ENCODE measurements at places on chromosomes 3 and 15. TPM values are rescaled to one million over a fixed set of nuclear protein-coding genes. Genes with fewer than 3 reads are reported as not detected.

DNA sequence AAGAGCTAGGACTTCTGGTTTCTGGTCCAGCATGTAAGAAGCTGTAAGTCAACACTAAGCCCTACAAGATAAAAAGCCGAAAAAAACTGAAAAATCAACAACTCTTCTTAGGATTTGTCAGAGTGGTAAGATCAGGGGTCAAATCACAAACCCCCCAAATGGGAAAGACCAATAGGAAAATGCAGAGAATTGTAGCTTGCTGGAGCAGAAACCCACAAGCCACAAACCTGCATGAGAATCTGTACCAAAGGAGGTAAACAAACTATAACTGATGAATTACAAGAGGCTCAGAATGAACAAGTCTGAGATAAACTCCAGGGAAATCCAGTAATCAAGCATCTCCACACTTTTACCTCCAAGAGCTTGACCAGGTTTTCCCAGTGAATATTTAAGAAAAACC, 36.0 kb downstream of the RFX7 start:
- peak; percentile 20 for DNase-seq

The CHRNA3 gene
- not detected for total RNA-seq

- no peak for DNase-seq
These were observed 14.6 kb upstream of the PPP2R3A start for GRCh38 chr3:135950941-135951340.

DNA sequence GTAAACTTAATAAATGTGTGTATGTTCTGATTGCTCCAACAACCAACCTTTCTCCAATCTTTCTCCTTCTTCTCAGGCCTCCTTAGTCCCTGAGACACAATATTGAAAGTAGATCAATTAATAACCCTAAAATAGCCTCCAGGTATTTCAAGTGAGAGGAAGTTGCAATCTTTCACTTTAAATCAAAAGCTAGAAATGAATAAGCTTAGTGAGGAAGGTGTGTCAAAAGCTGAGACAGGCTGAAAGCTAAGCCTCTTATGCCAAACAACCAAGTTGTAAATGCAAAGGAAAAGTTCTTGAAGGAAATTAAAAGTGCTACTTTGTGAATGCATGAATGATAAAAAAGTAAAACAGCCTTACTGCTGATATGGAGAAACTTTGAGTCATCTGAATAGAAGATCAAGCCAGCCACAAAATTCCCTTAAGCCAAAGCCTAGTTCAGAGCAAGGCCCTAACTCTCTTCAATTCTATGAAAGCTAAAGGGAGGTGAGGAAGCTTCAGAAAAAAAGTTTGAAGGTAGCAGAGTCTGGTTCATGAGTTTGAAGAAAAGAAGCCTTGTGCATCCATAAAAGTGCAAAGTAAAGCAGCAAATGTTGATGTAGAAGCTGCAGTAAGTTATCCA, 38.6 kb downstream of the CCDC80 start:
- DNase-seq: no peak

DNA sequence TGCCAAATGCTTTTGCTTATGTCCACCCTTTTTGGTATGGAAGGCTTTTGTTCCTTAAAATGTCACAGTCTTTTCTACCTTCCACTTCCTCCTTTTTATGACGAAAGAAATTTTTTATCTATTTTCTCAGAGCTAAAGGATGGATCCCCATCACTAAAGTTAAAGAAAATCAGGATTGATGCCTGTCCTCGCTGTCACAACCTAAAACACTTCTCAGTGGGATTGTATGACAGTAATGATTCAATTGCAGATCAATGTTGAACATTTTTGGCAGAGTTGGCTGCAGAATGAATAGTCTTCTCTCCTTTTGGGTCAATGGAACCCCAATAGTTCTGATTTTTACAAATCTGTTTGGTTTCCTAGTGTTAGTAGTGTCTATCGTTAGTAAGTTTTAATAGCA, 549.8 kb upstream of the ROBO2 start:
- no peak for DNase-seq

The GOLGB1 gene
- 60.6 TPM for total RNA-seq

GRCh38 chr3:187640569-187641059, 29.6 kb downstream of the SST start:
- no peak for DNase-seq

The RTP3 gene
- total RNA-seq: 0.43 TPM

The SLC28A1 gene
- not detected for total RNA-seq

DNA sequence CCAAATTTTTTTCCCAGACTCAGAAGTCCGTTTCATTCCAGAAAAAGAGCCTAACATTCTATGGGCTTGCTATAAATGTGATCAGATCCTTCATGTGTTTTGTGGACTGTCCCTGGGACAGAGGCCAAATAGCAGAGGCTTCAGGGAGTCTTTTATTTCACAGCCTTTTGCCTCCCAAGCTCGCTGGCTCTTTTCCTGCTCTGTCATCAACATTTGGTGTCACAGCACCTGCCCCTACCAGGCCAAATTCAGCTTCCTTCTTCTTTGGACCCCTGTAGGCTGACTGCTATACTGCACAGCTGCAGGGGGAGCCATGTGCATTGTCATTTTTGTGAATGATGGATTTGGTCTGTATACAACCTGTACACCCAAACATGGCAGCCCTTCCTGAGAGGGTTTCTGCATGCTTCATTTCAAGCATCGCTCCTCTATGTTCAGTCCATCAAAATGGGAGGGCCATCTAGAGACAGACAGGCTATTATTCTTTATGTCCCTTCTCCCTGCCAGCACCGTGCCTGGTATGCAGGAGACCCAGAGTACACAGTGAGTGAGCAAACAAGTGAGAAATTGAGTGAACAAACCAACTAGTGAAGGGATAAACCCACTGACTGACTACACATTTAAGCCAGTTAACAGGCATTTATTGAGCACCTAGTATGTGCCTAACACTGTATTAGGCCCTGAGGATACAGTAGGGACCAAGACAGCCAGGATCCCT, 17.9 kb upstream of the RPP14 start:
- no peak for DNase-seq

The TTLL13 gene
- total RNA-seq: under 0.01 TPM

The EAF2 gene
- 0.32 TPM for total RNA-seq

The NIT2 gene
- 25.0 TPM for total RNA-seq

DNA sequence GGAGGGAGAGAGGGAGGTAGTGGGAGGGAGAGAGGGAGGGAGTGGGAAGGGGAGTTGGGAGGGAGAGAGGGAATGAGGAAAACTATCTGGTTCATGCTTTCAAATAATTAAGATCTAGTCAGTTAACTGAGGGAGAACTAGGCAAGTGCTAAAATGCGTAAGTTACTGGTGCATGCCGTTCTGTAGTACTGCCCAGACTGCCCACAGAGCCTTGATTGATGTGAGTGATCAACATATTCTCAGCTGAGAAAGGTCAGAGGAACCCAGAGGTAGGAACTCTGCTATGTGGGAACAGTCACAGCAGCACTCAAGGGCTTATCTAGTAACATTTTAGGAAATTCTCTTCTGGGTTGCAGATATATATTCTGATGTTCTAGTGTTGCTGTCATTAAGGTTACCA, 149.8 kb upstream of the ROBO1 start:
- DNase-seq: no peak

GRCh38 chr3:132803889-132804288, 81.7 kb upstream of the NPHP3 start:
- DNase-seq: no peak

The C3orf52 gene
- 7.3 TPM for total RNA-seq

The CCRL2 gene
- total RNA-seq: 0.64 TPM

GRCh38 chr3:14145236-14145635, 20.4 kb downstream of the TMEM43 start:
- no peak for DNase-seq

DNA sequence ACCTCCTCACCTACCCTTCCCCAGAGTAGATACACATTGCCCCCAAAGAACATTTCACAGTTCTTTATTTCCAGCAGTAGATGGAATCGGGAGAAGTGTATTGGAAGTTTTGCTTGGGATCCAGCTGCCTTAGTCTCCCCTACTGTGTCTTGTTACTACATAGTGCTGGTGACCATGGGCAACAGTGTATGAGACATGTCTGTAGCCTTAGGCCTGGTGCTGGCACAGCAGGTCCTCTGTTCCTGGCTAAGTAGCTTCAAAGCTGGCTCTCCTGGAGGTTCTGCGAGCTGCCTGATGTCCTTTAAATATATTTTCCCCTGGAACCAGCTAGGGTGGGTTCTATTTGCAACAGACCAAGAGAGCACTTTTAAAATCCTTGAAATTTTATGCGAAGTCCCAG, 174.7 kb downstream of the THSD4 start:
- no peak for DNase-seq

DNA sequence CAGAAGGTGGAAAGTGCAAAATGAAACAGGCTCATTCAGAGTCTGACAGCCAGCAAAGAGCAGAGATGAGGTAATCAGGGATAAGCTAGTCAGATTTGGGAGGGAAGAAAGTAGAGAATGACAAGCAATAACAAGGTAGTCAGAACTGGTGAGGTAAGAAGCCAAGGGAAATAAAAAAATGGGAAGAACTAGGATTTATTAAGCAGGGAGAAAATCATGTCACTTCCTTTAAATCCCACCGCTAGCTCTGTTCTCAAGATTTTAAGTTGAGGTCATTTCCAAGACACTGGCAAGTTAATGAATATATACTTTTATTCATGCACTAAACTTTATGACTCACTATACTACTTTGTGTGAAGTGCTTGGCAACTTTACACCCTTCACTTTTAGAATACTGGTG, 1106.8 kb downstream of the IGSF11 start:
- no peak for DNase-seq

DNA sequence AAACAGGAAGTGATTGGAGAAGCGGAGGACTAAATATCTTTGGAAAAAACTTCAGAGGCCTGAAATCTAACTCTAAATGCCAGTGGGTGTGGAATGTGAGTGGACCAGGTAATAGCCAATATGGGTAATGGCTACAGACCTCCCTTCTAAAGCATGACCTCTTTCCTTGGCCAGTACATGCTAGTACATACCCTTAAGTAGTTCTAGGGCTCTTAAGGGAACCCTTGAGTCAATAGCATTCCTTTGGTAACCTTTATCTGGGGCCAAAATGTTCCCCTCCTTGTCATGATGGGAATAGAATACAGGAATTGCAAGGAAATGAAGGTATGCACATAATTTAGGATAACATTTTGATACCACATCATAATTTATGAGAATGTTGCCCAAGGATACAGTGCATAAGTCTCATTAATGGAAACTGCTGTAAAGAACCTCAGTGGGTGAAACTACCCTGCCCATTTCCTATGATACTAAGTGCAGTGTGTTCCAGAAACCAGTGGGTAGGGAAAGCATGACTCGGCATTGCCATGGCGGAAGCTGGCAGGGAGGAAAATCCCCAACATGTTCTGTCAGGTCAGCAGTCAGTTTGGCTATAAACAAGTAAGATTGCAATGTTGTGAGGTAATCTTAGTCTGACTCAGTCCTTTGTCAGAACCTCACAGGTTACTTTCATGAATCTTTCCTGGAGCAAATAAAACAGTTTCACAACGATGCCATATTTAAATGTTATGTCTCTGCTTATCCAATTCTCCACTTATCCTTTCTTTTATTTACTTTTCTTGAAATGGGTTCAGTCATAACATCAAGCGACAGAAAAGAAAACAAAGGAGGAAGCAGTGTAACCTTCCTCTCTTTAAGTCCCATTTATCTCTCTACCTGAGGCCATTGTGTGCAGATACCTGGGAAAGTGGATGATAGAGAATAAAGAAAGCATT, 23.5 kb upstream of the RAP2B start:
- DNase-seq: peak; percentile 95

The CCR8 gene
- not detected for total RNA-seq
